ENCODE measurements at places on chromosomes 7 and 10.

DNA sequence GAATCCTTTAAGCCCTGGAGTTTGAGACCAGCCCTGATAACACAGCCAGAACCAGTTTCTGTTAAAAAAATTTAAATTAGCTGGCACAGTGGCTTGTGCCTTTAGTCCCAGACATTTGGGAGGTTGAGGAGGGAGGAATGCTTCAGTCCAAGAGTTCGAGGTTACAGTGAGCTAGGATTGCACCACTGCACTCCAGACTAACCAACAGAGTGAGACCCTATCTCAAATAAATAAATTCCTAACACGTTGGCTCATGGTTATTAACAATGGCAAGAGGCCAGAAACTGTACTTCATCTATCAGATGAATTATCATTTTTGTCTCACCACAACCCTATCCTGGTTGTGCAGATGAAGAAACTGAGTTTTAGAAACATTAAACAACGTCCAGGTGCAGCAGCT is 2.1 kb upstream of the PPIA start:
- DNase-seq: no peak

- DNase-seq: no peak
These were observed 476 bp upstream of the RET start for GRCh38 chr10:43076311-43076875.

GRCh38 chr7:28434510-28434909 is 22.2 kb downstream of the CREB5 start:
- DNase-seq: no peak

- no peak for DNase-seq
These were observed 52.9 kb upstream of the CACNB2 start for GRCh38 chr10:18087355-18087754.

GRCh38 chr10:124593431-124593985 is 131.9 kb downstream of the LHPP start:
- no peak for DNase-seq

GRCh38 chr7:50376056-50376820 is 71.7 kb downstream of the IKZF1 start:
- no peak for DNase-seq

GRCh38 chr10:123808906-123809305 is 82.7 kb downstream of the CPXM2 start:
- DNase-seq: no peak
